Mesangial cell (primary cell): ENCODE measurements at places on chromosomes 13 and 19. TPM values are rescaled to one million over a fixed set of nuclear protein-coding genes. Genes with fewer than 3 reads are reported as not detected.

The RCBTB2 gene
- 3.6 and 12.4 TPM in 2 replicates for total RNA-seq

The TTC9B gene
- not detected in 2 replicates for total RNA-seq

The IGFL2 gene
- 0.63 TPM in 1 of 2 replicates, not detected in the other for total RNA-seq

The GAPDHS gene
- not detected in 2 replicates for total RNA-seq

The ARHGAP33 gene
- 8.4 and 14.8 TPM in 2 replicates for total RNA-seq

The ZNF91 gene
- 11.7 and 21.8 TPM in 2 replicates for total RNA-seq

The FCHO1 gene
- total RNA-seq, result 1.3 and 5.4 TPM in 2 replicates

The HSH2D gene
- total RNA-seq, result not detected in 2 replicates

The GSX1 gene
- not detected in 2 replicates for total RNA-seq

The MRI1 gene
- 40.7 and 57.6 TPM in 2 replicates for total RNA-seq

The ZNF865 gene
- total RNA-seq, result 4.6 and 12.7 TPM in 2 replicates

The ZNF805 gene
- total RNA-seq, result 6.2 and 14.1 TPM in 2 replicates

The FAM187B gene
- not detected in 2 replicates for total RNA-seq

The CD37 gene
- total RNA-seq, result not detected in 2 replicates

The MIDN gene
- 47.1 and 61.0 TPM in 2 replicates for total RNA-seq

The CRTC1 gene
- total RNA-seq, result 2.6 and 12.7 TPM in 2 replicates

The INSL3 gene
- total RNA-seq, result not detected in 2 replicates

The PTGER1 gene
- total RNA-seq, result 0.65 and 9.1 TPM in 2 replicates

The FUT2 gene
- under 0.01 TPM in 1 of 2 replicates, not detected in the other for total RNA-seq

The CYP2A7 gene
- not detected in 2 replicates for total RNA-seq

The PLPP2 gene
- total RNA-seq, result 15.3 and 32.1 TPM in 2 replicates
